ENCODE measurements at places on chromosomes 16 and 17.

DNA sequence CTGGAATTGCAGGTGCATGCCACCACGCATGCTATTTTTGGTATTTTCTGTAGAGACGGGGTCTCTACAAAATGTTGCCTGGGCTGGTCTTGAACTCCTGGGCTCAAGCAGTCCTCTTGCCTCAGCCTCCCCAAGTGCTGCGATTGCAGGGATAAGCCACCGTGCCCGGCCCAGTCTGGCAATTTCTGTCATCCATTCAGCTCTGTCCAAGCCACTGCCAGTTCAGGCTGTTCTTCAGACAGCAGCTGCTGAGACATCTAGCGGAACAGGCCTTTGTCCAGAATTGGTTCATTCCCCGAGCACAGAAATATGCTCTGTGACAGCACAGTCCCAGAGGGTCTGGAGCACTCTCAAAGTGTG lies 5.4 kb downstream of the SLC47A1 start:
- no peak for DNase-seq

DNA sequence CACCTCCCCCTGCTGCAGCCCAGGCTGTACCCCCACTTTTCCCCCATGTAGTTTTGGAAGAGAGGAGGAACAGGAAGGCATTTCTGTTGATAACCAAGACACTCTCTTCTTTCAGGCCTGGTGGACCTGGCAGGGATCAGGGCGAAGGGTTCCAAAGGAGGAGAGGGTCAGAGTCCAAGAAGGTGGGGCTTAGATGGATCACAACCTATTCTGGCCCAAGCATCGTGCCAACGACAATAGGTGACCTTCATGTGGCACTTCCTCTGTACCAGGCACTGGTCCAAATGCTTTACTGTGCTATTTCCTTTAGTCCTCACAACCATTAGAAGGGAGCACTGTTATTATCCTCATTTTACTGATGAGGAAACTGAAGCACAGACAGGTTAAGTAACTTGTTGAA lies 84.3 kb downstream of the TMEM132E start:
- no peak for DNase-seq

DNA sequence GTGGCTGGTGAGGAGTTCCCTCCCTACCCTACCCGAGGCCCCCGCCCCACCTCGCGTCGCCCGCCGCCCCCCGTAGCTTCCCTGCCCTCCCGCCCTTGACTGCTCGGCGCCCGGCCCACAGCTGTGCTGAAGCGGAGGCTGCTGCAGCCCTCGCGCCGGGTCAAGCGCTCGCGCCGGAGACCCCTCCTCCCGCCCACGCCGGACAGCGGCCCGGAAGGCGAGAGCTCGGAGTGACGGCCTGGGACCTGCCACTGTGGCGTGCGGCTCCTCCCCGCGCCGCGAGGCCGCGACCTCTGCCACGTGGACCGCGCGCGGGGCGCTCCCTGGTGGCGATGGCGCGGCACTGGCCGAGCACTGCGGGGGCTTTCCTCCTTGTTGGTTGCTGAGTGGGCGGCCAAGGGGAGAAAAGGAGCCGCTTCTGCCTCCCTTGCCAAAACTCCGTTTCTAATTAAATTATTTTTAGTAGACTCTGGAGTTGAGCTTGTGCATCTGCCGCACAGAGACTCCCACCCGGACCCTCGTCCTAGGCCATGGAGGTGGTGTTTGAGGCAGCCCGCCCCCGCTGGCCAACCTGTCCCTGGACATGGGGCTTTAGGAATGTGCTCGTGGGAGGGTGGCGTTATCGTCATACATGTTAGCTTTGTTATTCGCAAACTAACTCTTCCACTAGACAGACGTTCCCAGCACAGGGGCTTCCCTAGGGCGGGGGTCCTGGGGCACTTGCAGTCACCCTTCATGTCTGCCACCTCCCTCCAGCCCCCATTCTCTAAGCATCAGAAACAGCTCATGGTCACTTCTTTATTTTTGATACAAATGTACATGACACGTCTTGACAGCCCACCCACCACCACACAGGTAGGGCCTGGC lies 4.4 kb downstream of the TP53I13 start:
- peak; percentile 39 for DNase-seq

DNA sequence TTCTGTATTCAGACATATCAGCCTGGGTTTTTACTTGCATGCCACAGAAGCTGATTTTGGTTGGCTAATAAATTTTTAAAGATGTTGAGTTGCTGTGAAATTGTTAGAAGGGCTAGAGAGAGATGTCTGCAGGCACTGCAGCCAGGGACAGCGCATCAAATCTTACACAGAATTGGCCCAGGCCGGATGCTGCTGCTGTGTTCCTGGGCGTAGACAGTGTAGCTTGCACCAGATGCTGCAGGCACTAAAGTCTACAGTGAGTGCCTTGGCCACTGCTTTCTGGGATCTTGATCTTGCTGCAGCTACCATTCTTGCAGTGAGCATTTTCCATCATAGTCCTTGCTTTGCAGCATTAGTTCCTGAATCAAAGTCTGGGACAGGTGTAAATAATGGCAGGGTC lies 169.9 kb downstream of the SPECC1 start:
- no peak for DNase-seq

DNA sequence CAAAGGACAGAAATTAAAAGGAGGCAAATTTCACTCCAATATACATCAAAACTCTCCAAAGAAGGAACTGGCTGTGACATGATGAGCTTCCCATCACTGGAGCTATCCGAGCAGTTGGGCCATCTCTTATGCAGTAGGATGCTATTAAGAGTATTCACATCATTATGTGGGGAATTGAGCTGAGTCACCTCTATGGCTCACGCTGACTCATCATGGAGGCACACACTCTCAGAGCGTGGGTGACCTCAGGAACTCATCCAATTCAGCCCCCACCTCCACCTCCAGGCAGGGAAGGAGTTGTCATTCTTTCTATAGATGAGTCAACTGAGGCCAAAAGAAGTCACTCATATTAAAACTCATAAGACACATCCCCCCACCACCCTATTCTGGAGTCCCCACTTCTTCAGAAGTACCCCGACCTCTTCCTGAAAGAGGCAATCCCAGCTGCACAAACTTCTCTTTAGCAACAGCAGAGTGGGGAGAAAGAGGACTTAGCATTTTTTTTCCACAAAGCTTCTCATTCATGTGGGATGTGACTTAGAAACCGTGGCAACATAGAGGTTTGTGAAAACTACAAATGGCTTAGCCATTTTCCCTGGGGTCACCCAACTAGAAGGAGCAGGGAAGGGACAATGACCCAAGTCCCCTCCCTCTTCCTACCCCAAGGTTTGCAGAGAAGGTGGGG lies 32.5 kb downstream of the ABCC12 start:
- peak; percentile 92 for DNase-seq

DNA sequence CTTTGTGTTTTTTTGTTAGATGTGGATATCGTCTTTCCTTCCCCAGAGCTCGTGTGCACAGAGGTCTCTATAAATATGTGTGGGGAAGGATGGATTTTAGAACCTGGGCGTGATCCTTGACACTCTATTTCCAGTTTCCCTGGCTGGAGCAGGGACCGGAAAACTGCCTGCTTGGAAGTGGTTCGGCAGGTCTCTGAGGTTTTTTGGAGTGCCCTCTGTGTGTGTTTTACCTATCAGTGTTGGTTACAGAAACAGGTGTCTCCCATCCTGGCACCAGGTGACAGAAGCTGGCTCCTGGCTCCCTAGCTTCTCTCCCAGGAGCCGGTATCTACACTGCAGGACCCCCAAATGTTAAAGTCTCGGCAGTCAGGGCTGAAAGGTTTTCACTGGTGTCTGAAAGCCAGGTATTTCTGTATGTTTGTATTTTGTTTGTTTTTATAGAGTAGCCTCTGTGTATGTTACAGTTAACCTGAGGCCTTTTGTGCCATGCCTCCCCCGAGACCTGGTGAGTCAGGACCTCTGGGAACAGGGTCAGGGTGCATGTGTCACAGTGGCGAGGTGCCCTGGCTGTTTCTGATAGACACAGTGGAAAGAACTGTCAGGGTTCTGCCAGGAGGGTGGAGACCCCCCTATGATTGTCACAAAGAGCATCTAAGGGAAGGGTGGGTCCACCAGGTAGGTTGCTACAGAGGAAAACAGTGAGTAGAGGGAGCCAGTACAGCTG lies 31.3 kb downstream of the ZC3H18 start:
- DNase-seq, result no peak

- no peak for DNase-seq
These were observed 29.3 kb upstream of the KDM8 start for GRCh38 chr16:27174007-27174406.

GRCh38 chr17:43015579-43015978 lies 6.6 kb downstream of the VAT1 start:
- DNase-seq, result no peak

GRCh38 chr16:53973021-53973420 lies 269.1 kb downstream of the FTO start:
- DNase-seq, result no peak

DNA sequence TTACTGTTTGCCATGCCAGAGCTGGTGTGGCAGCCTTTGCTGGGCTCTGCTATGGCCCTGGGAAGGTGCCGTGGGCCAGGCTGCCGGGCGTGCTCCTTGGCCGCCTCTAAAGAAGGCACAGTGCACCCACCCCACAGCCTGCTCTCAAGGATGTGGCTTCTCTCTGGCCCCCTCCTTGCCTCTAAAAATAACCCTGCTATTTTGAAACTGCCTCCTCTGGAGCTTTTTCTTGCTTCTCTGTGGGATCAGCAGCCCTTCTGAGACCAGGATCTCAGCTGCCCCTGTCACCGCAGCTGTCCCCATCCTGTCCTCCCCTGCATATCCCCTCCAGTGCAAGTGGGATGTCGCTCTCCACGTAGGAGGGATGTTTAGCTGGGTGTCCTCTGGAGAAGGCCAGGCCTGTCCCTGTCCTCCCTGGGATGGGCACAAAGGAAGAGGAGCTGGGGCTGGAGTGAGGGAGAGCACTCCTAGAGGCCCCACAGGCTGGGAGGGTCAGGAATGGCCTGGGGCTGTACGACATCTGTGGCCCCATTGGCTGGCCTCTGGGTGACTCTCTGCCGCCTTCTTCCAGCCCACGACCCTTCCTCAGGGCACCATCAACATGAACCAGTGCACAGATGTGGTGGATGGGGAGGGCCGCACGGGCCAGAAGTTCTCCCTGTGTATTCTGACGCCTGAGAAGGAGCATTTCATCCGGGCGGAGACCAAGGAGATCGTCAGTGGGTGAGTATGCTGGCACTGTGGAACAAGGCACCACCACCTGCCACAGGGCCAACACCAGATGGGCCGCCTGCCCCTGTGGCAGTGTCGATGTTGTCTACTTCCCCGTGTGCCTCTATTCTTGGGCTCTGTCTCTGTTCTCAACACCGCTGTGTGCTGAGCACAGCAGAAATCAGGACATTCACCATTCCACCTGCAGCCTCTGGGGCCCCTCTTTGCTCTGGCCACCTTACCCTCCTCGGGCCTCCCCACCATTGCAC lies 79.7 kb downstream of the PLD6 start:
- no peak for DNase-seq

- no peak for DNase-seq
These were observed 1.9 kb upstream of the NAT9 start for GRCh38 chr17:74777901-74778515.

- DNase-seq, result no peak
These were observed 117.0 kb downstream of the AATF start for GRCh38 chr17:37065486-37066321.

DNA sequence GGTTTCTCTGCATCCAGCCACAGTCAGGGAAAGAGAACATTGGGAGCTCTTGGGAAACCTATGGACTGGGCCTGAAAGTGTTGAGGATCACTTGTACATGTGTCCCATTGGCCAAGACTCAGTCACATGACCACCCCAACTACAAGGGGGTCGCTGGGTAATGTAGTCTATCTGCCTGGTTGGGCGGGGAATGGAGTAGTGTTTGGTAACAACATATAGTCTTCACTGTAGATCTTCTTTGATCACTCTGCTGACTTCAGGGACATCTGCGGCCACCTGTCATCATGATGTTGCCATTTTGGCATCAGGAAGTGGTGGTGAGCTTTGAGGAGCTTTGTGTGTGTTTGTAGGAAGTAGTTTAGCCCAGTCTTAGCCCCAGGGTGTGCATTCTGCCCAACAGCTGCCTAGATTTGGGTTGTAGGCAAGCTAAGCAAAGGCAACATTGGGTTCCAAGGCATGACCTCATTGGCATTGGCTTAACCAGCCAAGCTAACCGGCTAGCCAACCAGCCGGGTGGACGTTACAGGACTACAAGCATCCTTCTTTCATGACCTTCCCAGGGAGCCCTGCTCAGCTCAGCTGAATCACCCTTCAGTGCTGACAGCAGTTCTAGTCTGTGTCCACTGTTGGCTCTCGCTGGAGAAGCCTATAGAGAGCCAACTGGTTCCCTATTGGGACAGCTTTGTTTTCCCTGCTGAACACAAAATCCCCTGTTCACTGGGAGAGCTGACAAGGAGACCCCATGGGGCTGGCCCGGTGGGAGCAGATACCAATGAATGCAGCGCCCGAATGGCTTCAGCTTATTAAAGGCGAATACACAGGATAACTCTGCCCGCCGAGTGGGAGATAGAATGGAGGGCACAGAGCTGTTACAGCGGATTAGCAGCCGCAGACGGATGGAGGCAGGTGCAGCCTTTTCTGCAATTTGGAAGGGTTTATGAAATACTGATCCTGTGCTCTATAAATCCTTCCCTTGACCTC lies 178.6 kb downstream of the NTN1 start:
- DNase-seq, result no peak

DNA sequence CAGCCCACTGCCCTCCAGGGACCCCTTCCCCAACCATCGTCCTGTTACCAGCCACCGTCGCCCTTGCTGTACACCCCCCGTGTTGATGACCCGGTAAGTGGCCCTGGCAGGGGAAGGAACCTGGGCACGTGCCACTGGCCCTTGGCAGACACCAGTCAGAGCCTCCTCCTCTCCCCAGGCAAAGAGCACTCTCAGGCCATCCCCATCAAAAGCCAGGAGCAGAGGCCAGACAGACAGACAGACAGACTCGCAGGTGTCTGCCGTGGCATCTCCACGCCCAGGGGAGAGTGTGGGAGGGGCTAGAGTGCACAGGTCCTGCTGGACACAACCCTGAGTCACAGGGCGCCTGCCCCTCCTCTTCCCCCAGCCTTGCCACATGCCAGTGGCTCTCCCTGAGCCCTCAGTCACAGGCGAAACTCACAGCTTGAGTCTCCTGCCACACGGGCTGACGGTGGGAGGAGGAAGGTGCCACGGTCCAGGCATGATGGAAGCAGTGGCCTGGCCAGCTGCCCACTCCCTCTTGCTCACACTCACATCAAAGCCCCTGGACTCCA lies 7.8 kb downstream of the CLCN7 start:
- DNase-seq, result no peak

DNA sequence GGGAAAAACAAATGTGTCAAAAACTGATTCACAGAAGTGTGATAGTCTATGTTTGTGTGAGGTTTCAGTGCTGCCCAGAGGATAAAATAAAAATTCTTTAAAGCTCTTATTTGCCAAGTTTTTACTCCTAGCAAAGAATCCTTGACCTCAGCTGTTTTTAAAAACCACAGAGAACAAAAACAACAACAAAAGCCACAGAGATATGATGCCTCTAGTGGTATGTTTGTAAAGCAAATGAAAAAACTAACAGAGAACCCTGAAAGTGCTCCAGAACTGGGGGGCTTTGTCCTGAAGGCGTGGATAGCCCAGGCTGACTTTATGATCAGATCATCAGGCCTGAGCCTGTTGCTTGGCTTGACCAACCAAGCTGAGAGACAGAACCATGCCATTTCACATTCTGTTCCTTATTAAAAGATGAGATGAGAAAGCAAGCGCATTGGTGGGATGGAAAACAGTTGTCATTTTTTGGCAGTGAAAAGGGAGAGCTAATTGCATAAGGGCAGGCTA lies 411.0 kb downstream of the CPPED1 start:
- DNase-seq, result no peak

- no peak for DNase-seq
These were observed 9.0 kb downstream of the FASN start for GRCh38 chr17:82088838-82089722.

GRCh38 chr16:10936272-10936984 lies 5.8 kb downstream of the DEXI start:
- no peak for DNase-seq

GRCh38 chr16:11384184-11384955 lies 39.1 kb downstream of the RMI2 start:
- no peak for DNase-seq
